ENCODE measurements at places on chromosomes 13 and 19.

DNA sequence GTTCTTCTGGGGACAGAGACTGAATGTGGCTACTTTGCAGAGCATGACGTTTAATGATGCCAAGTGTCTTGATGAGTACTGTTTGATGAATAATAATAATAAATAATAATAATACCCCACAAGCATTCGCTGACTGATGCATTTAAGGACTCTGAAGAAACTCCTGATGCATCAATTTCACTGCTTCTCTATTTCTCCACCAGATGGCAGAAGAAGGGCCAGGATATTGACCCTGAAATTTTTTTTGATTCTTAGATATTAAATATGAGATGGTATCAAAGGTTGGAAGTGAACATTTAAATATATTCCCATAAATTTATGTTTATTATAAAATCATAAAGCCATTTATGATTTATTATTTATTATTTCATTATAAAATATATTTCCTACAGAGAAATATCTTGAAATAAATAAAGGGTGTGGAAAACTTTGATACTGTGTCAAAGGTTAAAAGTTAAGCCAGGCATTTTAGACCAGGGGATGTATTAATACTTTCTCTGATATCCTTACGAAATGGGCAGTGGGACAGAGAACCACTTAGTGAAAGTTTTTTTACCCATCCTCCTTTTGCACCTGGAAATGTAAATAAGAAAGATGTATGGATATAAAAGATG lies 170.9 kb downstream of the LACC1 start:
- DNase-seq = no peak

- DNase-seq = no peak
Observed at GRCh38 chr19:29445246-29445645, 80.5 kb upstream of the VSTM2B start.

DNA sequence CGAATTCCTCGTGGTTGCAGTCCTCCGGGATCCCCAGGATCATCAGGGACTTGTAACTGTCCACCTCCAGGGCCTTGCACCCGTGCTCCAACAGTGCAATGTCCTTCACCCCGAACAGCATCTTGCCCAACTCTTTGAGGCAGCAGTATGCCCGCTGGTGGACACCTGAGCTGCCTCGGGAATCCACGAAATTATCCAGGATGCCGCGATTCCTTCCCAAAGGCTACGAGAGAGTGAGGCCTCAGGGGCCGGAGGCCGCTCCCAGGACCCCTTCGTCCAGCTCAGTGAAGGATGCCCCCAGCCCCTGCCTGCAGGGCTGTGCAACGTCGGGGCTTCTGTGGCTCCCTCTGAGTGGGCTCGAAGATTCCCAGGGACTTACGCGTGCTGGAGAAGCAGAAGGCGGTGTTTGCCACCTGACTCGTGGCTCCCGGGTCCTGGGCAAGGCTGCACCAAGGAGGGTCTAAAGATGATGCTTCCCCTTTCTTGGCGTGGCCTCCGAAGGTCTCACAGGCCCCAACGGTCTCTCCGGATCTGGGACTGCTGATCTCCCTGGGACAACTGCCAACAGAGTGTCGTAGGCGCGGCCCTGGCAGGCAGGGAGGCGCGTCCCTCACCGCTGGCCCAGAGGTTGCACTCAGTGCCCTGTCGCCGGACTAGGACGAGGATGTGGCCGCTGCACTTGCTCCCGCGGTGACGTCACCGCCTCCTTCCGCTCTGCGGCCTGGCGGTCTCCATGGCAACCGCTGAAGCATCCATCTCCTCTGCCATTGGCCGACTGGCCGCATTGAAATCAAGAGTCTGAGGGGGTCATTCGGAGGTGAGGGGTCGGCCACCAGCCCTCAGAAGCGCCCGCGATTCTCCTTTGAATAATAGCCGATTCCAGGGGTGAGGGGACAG lies at the start of gene PNMA8C:
Gene PNMA8C (minus strand): TSS at position 698 of the 897 bp plus-strand sequence. CDS start 577 bp downstream, at position 121.
- DNase-seq = peak; percentile 82

GRCh38 chr19:12794971-12795381 lies 3.7 kb downstream of the JUNB start:
- DNase-seq = no peak

DNA sequence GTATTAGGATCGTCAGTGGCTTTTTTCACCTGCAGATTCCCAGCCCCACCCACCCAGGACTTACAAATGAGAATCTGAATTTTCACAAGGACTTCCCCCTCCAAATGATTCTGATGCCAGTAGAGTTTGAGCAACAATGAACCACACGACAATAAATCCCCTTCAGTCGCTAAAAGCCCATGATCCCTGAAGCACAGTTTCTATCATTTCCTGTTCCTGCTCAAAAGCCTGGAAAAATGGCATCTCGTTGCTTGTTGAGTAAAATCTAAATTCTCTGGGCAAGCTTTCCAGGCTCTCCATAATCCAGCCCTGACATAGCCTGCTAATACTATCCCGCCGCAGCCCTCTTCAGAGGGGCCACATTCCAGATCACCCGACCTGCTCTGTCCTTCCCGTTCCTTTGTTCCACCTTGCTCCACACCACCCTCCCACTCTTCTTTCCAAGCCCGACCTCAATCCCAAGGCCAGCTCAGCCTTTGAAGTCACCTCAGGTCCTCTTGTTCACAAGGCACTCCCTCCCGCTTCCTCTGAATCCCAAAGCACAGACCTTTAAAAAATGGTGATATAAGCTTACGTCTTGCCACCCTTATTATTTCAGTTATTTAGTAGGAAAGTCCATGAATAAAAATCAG lies 67.9 kb downstream of the NUFIP1 start:
- DNase-seq = no peak

DNA sequence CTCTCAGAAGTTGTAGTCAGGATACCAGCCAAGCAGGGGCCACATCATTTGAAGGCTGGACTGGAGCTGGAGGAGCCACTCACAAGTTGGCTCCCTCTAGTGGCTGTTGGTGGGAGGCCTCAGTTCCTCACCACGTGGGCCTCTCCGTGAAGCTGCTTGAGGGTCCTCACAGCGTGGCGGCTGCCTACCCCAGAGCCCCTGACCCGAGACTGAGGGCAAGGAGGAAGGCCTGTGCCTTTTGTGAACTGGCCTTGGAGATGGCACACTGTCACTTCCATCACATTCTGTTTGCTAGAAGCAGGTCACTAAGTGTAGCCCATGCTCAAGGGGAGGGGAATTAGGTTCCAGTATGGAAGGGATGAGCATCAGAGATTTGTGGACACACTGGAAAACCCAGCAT lies 14.6 kb downstream of the GNA11 start:
- no peak for DNase-seq

DNA sequence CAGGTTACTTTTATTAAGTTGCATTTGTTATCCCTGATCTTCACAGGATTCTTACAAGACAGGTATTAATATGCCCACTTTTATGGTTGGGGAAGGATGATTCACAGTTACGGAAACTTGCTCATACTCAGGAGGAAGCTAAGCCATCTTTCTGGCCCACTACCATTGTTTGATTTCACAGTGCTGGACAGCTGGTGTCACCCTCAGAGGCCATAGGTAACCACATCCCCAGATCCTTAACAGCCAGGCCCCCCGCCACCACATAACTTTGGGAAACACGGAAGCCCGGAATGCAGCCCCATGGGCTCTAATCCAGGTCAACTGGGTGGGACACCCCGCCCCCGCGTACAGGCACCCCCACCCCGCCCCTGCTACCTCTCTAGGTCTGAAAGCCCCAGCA lies 119.7 kb downstream of the IRS2 start:
- no peak for DNase-seq

GRCh38 chr13:29702912-29703351 lies 107.4 kb upstream of the SLC7A1 start:
- no peak for DNase-seq

DNA sequence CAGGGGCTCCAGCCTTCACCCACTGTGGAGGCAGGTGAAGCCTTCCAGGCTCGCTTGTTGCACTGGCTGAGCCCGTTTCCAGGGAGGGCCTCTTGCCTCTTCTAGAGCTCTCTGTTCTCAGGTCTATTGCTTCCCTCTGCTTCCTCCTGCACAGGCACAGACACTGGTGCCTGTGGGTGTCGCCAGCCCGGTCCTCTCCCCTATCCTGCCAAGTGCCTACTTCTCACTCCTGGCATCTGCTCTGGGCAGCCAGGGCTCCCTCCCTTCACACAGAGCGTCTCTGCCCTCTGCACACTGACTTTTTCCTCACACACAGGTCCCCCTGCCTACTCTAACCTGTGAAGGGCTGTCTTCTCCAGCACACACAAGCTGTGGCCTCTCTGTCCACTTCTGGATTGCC lies 60.3 kb downstream of the SLC7A9 start:
- DNase-seq = no peak

- DNase-seq = no peak
Observed at GRCh38 chr19:8307400-8307964, 676 bp downstream of the CD320 start.

DNA sequence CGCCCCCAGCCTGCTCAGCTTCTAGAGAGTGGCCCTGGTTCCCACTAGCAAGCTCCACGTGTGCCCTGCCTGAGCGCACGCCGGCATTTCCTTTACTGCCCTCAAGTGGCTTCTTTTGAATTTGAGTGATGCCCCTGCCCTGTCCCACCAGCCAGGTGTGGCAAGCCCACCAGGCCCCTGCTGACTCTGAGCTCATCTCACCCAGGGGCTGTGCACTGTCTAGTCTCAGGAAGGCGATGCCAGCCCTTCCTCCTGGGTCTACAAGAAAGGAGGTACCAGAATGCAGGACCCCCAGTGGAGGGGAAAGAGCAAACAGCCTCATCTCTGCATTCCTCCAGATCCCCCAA lies 17.3 kb upstream of the EPHX3 start:
- no peak for DNase-seq

DNA sequence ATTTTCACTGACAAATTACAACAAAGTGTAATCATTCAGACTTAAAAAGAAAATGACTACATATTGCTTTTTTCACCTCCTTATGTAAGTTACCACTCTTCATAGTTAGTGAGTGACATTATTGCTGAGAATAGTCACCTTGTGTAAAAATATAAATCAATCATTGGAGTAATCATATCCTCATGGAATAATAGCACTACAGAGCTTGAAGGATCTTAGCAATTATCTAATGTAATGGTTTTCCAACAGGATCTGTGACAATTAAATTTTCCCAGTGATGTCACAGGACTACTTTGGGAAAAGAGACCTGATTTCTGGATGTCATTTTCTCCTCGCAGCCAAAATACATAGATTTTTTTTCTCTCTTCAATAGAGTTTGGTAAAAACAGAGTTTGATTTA lies 833.0 kb upstream of the PCDH9 start:
- no peak for DNase-seq

GRCh38 chr13:75685239-75685697 lies 49.1 kb downstream of the LMO7 start:
- DNase-seq = no peak

- no peak for DNase-seq
Observed at GRCh38 chr19:38617764-38618589, at the start of gene MAP4K1. MAP4K1 (minus strand) TSS chr19:38617953; CDS start chr19:38617895, 58 bp downstream.

DNA sequence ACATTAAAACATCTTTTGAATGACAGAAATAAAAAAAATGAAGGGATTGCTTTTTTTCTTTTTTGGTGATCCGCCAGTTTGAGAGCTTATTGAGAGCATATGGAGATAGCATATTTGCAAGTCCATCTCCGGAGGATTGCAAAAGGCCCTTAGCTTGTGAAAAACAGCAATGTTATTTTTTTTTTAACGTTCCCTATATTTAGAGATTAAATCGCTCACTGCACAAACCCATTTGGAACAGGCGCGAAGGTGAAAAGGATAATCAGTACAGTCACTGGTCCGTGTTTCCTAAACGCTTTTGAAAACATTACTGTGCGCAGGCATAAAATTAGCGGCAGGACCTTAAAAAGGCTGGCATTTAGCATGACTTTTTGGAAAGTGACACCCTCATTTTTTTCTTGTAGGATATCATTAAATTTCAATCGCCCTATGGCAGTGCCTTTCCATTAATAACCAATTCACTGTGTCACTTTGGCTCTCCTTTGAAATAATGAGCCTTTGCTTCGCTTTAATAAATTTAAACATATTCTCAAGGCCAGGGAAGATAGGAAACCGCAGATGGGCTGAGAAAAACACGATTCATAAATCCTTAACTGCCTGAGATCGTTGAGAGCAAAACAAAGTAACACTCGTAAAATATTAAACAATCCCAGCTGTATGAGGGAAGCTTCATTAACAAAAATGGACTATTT lies 342.2 kb downstream of the DACH1 start:
- no peak for DNase-seq

DNA sequence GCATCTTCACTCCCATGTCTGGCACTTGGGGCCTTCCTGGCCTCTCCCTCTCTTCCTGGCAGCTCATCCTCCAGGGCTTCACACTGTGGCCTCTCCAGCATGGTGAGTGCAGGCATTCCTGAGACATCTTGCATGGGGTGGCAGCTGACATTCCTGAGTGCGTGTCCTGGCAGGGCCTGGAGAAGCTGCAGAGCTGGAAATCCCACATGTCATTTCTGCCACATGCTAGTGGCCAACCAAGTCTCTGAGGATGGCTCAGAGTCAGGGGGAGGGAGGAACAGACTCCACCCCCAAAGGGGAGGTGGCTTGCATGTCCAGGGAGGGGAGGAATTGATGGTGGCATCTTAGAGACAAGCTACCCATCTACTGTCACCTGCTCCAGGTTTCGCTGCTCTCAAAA lies 41.6 kb upstream of the AMER2 start:
- no peak for DNase-seq

- no peak for DNase-seq
Observed at GRCh38 chr19:35146746-35147459, 3.8 kb downstream of the FXYD7 start.

DNA sequence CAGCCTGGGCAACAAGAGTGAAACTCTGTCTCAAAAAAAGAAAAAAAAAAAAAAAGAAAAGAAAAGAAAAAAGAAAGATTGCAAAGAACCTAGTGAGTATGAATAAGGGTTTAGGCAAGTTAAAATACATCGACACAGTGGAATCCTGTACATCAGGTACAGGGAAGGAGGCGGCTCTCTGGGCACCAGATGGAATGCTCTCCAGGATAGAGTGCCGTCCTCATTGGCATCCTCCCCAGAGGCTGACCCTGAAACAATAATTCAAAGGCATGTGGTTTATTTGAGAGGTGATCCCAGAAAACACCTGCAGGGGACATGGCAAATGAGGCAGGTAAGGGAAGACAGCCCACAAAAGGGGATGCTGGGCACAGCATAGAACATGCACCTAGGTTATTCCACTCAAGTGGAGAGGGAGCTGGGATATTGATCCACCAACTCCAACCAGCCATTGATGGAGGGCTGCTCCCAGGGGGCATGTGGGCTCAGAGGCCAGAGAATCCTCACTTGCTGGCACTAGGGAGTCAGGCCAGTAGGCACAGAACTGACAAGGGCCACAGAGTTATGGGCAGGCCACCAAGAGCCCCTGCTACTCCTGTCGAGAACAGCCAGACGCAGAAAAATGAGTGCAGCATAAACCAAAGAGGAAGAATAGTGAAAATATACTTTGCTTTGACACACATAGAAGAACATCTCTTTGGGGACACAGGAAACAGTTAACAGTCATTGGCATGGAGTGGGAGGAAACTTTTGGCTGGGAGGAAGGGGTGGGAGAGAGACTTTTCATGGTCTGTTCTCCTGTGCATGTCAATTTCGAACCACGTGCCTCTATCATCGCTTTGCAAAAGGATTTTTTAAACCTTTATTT lies 4.2 kb downstream of the TSPAN16 start:
- no peak for DNase-seq

DNA sequence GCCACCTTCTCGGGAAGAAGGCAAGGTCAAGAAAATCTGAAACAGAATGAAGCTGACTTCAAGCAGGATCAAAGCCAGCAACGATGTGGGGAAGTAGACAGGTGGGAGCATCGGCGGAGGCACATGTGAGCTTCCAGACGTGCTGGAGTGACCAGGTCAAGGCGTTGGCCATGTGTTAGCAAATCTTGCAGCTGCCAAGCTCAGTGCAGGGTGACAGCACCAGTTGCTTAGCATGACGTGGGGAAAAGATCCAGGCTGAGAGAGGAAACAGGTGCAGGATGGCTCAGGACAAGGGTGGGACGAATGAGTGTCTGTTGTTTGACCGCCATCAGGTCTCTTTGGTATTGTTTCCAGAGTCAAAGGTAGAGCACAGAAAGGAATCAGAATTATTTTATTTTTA lies 92.3 kb downstream of the TNFSF13B start:
- no peak for DNase-seq
